ENCODE measurements at places on chromosomes 16 and 17. TPM values are rescaled to one million over a fixed set of nuclear protein-coding genes. Genes with fewer than 3 reads are reported as not detected.
A peak's percentile ranks its signal among the peaks of the same experiment; 100 is the strongest.

DNA sequence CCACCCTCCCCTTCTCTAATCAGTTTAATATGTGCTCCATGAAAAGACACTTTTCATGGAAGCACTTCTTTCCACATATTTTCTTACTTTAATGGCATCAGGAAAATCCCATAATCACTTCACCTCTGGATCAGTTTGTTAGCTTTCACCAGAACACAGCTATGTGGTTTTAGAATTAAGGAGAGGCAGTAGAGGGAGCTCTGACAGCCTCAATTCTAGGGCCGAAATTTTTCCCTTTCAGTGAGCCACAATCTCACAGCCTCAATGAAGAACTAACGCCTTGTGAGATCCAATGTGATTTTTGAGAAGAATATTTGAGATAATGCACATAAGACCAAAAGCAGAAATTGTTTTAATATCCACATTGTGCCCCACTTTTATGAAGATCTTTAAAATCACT lies 1494.0 kb upstream of the CDH8 start:
- DNase-seq = no peak

- DNase-seq = no peak
Measured at GRCh38 chr17:41308918-41309359, at the start of gene KRTAP16-1. TSS of gene KRTAP16-1 (minus strand) at chr17:41309309. CDS start at chr17:41309253, 56 bp downstream.

- no peak for DNase-seq
Measured at GRCh38 chr17:19958023-19958422, 19.6 kb downstream of the AKAP10 start.

GRCh38 chr16:88505405-88506082 lies 52.5 kb downstream of the ZFPM1 start:
- DNase-seq = peak; percentile 76

DNA sequence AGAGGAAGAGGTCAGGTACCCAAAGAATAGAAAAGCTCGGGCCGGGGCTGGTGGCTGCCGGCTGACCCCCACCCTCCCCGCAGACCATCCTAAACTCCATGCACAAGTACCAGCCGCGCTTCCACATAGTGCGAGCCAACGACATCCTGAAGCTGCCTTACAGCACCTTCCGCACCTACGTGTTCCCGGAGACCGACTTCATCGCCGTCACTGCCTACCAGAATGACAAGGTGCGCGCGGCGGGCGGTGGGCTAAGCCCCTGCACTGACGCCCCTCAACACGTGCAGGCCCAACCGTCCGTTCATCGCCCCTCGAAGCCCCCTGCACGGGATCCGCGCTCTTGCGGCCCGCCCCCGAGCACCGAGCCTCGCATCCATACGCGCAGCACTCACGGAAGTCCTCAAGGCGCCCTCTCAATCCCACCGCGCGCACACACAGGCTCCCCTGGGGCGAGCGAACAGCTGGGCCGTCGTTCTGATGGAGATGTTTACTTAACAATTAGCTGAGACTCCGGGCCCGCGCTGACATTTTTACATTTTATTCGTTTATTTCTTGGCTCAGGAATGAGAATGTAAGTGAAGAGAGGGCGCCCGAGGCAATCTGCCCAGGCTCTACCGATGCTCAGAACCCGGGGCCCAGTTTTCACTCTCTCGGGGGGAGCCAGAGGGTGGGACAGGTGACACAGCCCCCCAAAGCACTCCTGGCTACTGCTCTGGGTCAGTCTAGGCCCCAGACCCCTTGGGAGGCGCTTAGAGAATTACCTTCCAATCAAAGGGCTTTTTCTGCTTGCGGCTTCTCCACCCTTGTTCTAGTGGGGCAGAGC lies 3.5 kb downstream of the TBX2 start:
- no peak for DNase-seq

DNA sequence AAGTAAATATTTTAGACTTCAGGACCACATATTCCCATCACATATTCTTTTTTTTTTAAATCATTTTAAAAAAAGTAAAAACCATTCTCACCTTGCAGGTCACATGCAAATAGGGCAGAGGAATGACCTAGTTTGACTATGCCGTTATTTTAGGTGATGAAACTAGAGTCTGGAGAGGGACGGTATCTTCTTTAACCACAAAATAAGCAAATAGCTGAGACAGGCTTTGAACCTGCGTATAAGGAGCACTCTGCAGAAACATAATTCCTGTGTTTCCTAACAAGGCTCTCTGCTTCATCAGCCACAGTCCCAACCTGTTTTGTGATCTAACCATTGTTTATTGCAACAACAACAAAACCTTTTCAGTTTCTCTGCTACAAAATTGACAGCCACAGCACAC lies 121.5 kb downstream of the PCTP start:
- DNase-seq = no peak

Gene SALL1
- total RNA-seq = 0.09 TPM

- DNase-seq = no peak
Measured at GRCh38 chr17:18042983-18043382, 3.8 kb downstream of the GID4 start.

DNA sequence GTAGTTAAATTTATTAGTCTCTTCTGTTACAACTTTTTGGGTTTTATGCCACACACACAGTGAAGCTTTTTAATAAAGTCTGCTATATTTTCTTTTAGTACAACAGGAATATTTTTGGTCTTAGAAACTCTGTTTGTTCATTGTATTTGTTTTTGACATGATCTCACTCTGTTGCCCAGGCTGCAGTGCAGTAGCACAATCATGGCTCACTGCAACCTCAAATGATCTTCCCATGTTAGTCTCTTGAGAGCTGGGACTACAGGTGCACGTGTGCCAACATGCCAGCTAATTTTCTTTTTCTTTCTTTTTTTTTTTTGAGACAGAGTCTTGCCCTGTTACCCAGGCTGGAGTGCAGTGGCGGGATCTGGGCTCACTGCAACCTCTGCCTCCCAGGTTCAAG lies 27.1 kb downstream of the PPM1D start:
- DNase-seq = no peak

DNA sequence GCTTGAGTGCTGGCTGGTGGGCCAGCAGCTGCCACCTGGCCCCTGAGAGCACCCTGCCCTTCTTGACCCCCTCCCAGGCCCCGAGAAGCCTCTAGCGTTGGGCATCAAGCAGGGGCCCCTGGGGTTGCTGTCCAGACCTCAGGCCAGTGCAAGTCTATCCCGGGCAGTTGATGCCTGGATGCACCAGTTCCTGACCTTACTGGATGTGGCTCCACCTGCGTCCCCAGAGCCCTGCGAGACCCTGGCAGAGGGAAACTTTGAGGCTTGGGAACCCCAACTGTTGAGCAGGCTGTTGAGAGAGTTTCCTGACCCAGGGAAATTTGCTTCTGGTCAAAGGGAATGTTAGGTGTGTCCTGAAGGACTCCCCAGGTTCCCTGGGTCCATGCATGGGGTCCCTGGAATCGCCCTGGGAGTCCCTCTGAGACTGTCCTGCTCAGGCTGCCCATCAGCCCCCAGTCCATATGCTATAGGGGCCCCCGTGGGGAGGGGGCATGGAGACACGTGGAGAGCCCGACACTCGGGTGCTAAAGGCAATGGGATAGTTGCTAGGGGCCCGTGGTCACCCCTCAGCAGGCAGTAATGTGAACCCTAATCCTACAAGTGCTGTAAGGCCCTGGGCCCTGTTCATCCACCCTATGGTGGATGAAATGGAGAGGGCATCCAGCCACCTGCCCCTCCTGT lies 46.4 kb downstream of the RAB11FIP4 start:
- no peak for DNase-seq

DNA sequence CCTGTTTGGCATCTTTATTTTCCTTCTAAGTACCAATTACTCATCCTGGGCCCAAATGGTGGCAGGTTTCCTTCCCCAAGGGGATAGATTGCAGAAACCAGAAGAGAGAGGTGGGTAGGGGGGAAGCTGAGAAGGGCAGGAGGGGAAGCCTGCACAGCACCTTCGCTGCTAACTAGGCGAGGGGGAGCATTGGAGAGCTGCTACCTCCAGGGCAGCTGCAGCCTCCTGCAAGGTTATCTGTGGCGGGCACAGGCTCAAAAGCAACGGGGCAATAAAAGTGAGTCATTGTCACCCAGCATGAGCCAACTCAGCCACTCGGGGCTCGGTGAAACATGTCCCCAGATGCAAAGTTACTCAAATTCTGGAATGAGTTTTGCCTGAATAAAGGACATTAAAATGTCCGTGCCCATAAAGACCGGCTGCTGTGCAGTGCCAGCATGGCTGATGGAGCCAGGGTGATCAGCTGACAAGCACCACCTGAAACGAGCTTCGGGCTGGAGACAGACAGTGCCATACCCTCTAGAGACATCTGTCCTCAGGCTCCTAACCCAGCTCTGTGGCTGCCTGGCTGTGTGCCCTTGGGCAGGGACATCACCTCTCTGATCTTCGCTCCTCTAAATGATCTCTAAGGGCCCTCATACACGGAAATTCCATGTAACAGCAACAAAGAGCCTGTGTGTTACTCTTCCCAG lies 68.1 kb upstream of the GRIN2A start:
- no peak for DNase-seq

DNA sequence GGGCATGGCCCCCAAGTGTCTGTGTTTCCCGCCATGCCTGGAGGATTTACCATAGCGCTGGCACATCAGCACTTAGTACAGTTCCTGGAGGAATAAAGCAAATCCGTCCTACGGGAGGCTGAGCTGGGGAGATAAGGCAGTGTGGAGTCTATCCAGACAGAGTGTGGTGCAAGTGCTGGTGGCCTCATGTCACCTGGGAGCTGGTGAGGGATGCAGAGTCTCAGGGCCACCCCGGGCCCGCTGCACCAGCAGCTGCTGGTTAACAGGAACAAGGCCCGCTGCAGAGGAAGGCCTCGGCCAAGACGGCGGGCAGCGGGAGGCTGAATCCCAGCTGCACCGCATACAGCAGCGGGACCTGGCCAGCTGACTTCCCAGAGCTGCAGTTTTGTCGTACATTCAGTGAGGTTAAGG lies 57.3 kb upstream of the CDC42EP4 start:
- DNase-seq = no peak

Gene TNFRSF17
- not detected for total RNA-seq

DNA sequence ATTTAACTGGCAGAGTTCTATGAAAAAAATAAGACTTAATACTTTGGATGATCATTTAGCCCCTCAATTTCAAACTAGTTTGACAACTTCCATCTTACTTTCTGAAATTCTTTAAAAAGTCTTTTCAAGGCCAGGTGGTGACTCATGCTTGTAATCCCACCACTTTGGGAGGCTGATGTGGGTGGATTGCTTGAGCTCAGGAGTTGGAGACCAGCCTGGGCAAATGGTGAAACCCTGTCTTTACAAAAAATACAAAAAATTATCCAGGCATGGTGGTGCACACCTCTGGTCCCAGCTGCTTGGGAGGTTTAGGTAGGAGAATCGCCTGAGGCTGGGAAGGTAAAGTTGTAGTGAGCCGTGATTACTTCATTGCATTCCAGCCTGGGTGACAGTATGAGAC lies 154.4 kb downstream of the TANC2 start:
- DNase-seq = no peak

Gene PSMD12
- 24.8 TPM for total RNA-seq

Gene CMTM1
- total RNA-seq = 0.93 TPM

DNA sequence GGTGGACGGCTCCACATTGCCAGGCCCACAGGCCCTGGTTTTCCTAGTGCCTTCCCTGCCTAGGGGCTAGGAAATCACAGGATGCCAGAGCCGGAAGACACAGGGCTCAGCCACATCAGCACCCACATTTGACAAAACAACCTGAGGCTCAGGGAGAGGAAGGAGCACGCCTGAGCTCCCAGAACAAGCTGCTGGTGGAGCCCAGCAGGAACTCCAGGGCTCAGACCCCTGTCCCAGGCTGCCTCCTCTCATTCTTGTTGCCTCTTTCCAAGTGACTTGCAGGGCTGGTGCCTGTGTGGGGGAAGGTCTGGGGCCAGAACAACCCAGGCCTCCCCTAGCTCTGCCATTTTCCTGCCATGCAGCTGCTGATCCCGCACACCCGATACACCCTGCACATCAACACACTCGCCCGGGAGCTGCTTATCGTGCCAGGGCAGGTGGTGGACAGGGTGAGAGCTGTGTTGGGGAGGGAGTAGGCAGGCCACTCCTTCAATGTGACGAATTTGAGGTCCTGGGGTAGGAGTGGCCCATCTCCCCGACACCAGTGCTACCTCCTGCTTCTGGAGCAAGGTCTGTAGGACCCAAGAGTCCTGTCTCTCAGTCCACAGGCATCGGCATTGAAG lies 7.6 kb downstream of the ALOX15B start:
- DNase-seq = no peak

GRCh38 chr17:41835214-41835799 lies 725 bp downstream of the NT5C3B start:
- no peak for DNase-seq

Gene CTRB1
- 0.69 TPM for total RNA-seq

GRCh38 chr17:12591021-12591735 lies 74.5 kb upstream of the MYOCD start:
- DNase-seq = no peak

Gene DPEP2
- total RNA-seq = 4.7 TPM

- DNase-seq = no peak
Measured at GRCh38 chr17:28317966-28318758, 838 bp upstream of the TMEM97 start.

GRCh38 chr16:86366481-86366880 lies 143.8 kb upstream of the FOXF1 start:
- DNase-seq = no peak

DNA sequence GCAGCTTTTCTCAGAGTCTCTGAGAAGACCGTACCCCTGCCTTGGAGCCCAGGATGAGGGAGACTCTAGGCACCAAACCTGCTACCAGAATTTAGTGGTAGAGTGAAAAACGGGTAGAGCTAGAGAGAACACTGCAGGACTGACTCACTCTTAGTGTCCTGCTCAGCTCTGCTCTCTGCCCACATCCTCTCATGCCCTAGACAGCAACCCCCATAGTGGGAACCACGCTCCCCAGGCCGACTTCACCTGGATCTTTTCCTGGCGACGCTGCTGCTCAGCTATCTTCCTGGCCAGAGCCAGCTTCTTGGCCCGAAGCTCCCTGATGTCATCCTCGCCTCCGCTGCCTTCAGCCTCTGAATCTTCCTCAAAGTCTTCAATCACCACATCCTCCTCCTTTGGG lies 26.7 kb downstream of the HIC1 start:
- DNase-seq = no peak

Gene TBC1D3
- total RNA-seq = not detected

GRCh38 chr17:77782201-77782600 lies 176.3 kb upstream of the TNRC6C start:
- DNase-seq = no peak

DNA sequence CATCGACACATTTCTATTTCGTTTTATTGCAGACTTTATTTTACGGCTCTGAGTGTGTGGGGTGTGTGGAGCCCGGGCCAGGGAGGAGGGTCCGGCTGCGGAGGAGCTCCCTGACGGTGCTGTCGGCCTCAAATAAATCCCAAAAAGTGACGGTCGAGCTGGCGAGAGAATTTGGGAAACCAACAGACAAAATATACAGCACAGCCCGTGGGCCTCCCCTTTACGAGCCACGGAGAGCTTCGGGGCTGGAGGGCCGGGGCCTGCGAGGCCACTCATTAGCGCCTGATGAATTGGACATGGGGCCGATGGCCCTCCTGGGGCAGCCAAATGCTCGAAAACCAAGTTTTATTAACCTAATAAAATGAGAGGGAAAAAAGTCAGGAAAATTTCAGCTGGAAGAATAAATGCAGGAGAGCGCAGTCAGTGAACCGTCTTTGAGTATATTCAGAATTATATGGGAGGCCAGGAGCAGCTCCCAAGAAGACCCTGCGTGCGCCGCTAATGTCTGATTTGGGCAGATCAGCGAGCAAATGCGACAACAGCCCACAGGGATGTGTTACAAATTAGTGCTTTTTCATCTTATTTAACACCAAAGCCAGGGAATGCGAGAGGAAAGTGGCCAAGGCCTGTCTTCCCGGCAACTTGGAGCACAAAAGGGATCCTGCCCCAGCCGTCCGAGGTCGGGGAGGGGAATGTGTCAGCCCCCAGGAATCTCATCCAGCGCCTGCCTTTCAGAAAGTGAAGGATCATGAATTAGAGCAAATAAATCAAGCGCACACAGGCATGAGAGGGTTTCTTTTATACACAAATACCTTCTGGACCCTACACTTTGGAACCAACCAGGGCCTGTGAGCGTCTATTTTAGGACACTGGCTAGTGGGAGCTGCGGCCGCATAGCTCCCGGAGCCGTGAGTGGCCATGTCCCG lies 249.1 kb downstream of the C16orf95 start:
- DNase-seq = no peak

All from omental fat pad (tissue), 4 donors.